ENCODE measurements at places on chromosomes 11 and 22.

- no peak for DNase-seq
These were observed 9.3 kb downstream of the MSANTD4 start for GRCh38 chr11:106012744-106013143.

DNA sequence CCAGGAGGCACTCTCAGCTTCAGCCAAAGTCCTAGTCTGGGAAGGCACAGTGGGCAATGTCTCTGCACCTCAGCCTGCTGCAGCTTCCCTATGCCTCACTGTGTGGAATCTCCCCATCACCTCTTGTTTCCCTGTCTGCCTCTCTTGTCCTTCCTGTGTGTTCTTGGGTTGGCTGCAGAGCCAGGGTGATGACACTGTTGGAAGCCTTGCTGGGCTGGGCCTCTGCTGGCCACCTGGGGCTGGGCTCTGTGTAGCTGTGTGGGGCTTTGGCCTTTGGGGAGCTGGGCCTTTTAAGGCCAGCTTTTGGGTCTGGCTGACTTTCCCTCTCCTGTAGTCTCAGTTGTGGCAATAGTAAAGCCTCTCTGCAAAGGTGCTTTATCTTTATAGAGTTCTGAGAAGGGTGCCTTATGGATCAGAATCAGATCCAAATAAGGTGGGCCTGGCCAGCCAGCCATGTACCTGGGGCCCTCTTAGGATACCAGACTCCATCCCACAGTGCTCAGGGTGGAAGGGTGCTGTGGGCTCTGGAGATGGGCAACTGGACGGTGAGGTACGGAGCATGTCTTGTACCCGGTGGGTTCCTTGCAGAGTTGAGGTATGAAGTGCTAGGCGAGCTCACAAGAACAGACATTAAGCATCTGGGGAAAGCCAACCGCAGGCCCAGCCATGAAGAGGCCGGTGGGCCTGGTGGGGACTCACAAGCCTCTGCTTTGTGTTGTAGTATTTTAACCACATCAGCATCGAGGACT, 10.3 kb upstream of the RANBP1 start:
- DNase-seq, result no peak

- DNase-seq, result no peak
These were observed 10.3 kb downstream of the TRPM5 start for GRCh38 chr11:2434008-2434407.

GRCh38 chr11:101215069-101215468, 85.5 kb upstream of the PGR start:
- no peak for DNase-seq

Measured in B cell (primary cell).